Kidney capillary endothelial cell (primary cell): ENCODE measurements at places on chromosomes 5 and 9.
A peak's percentile ranks its signal among the peaks of the same experiment; 100 is the strongest.

DNA sequence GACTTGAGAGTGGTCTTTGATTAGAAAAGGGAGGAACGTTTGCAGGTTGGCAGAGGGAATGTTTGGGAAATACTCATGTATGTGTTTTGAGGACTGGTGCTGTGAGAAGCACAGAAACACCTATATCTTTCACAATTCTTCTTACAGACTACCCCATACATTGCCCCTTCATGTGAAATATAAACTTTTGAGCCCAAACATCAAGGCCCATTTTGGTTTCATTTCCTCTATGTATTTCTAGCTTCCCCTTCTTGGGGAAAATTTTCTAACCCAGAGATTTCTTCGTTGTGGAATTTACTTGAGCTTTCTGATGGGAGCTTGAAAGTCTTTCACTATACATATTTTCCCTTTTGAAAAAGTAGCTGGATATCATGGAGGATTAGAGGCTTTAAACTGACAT lies 67.6 kb downstream of the FYB1 start:
- DNase-seq: no peak

GRCh38 chr9:16436545-16436944 lies 433.9 kb downstream of the BNC2 start:
- no peak for DNase-seq

GRCh38 chr9:87891754-87892153 lies 9.1 kb downstream of the SPATA31E1 start:
- no peak for DNase-seq

GRCh38 chr5:57002959-57003485 lies 51.1 kb upstream of the MIER3 start:
- DNase-seq: no peak

DNA sequence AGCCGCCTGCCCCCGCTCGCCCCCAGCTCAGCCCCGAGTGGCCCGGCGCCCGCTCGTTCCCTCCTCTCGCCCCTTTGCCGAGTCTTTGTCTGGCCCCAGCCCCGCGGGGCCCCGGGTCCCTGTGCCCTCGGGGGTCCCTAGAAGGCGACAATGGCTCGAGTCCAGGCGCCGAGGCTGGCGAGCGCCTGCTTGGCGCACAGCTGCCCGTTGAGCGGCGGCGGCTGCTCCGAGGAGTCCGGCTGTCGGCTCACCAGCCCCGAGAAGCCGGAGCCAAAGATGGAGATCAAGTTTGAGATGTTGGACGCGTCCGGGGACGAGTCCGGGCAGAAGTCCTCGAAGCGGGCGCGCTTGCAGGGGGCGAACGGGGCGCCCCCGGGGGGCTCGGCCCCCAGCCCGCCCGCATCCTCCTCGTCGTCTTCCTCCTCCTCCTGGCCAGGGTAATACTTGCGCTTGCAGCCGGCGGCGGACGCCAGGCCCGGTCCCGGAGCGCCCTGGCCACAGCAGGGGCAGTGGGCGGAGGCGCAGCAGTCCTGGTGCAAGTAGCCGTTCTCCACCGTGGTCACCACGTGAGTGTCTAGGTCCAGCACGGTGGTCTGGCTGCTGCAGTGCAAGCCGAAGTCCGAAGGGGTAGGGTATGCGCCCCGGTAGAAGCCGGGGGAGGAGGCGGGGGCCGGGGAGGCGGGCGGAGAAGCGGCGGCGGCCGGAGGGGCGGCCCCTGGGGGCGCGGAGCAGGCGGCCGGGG lies 1.2 kb downstream of the IER5L start:
- peak; percentile 30 for DNase-seq

DNA sequence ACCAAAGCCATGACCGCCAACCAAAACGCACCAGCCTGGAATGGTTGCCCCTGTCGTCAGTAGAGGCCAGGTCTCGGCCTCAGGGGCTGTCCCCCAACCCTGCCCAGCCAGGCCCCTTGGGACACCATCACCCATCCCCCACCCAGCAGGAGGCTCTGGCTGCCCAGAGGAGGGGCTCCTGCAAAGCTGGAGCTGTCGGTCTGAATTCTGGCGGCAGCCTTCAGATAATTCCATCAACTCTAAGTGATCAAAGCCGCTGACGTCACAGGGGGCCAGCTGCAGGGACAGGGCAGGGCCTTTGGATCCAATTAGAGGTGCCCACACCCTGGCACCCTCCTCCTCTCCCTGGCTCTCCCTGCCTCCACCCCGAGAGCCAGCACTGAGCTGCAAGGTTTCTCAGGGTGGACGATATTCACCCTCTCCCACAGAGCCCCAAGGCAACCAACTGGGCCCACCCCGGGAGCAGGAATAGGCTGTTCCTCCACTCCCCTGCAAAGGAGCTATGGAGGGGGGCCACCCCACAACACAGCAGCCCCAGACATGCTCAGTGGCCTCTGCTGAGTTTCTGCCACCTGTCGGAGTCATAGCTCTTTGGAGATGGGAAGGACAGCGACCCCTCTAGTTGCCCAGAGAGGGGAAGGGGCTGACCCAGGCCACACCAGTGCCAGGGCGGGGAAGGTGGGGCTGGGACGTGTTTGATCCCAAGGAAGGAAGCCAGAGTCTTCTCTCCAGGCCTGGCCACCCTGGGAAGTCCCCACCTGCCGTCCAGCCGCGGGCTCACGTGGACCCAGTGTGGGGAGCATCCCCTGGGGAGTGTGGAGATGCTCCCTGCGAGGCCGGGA lies 78.4 kb downstream of the NTNG2 start:
- DNase-seq: no peak

DNA sequence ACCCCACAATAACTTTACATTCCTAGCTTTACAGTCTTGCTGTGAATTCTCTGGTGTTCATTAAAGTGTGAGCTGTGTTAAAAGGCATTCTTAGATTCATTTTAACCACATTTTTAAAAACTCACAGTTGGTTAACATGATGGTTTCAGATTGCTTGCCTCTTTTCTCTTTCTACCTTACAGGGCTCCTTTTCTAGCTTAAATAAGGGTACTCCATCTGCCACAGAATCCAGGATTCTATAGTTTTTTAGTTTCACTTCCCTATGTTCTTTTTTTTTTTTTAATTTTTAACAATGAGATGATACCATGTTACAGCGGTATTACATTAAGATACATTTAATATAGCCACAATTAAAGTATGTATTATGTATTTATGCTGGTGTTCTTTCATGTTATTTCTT lies 3.9 kb upstream of the FBXO4 start:
- no peak for DNase-seq

GRCh38 chr5:54440456-54440893 lies 15.0 kb upstream of the HSPB3 start:
- no peak for DNase-seq

DNA sequence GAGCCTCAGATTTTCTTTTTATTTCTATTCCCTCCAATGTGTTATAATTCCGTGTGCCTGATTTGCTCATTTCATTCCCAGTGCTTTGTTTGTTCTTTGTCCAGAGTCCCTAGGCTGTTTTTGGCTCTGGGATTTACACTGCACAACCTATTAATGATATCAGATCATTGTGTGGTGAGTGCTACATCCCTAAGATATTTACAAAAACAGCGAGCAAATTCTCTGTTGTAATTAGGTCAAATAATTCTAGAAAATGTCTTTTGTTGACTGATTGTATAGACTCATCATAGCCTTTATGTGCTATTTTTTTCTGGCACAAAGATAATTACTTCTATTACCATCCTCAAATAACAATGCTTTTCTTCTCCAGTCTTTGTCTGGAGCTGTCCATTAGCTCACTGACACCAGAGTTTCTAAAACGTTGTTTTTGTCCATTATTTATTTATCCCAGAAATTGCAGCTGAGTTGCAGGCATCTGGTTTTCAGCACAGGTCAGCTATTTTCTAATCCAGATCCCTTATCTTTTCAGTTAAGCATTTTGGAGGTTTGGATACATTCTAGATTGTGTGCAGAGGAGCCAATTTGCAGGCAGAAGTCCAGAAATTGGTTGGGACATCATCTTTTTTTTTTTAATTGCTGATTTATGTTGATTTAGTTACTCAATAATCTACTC lies 379.9 kb upstream of the DMAC1 start:
- DNase-seq: no peak

GRCh38 chr5:23742701-23743100 lies 235.3 kb downstream of the PRDM9 start:
- no peak for DNase-seq
